Stimulated activated naive CD8-positive, alpha-beta T cell treated with anti-CD3 and anti-CD28 coated beads, Interleukin-15, Interleukin-2, amounts not matched to agents 100 U/mL and 50 U/mL, for 24 hours (primary cell): ENCODE measurements at places on chromosomes 7 and 10.

GRCh38 chr10:76080991-76081390 is 649.6 kb downstream of the LRMDA start:
- no peak for DNase-seq

GRCh38 chr10:19815036-19815730 is 1.0 kb upstream of the PLXDC2 start:
- peak; percentile 7 for DNase-seq

GRCh38 chr10:9149134-9149533 is 1094.6 kb downstream of the GATA3 start:
- no peak for DNase-seq

DNA sequence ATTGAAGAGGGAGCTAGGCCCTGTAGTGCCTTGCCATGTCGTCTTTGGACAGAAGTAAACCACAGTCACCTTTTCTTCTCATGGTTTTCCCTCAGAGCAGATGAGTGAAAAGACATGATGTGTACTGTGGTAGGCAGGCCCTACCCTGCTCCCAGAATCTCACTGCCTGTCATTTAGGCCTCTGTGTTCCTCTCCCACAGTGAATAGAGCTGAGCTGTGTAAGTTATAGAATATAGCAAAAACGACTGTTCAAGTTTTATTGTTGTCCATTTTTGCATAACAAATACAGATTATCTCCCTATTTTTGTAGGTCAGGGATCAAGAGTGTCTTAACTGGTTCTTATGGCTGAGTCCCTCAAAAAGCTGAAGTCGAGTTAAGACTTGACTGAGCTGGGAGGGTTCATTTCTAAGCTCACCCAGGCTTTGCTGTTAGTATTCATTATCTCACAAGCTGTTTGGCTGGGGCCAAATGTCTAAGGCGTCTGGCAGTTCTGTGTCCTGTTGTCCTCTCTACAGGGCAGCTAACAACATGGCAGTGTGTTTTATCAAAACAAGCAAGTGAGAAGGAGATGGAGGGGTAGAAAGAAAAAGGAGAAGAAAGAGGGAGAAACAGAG is 780.9 kb upstream of the POM121L12 start:
- no peak for DNase-seq

DNA sequence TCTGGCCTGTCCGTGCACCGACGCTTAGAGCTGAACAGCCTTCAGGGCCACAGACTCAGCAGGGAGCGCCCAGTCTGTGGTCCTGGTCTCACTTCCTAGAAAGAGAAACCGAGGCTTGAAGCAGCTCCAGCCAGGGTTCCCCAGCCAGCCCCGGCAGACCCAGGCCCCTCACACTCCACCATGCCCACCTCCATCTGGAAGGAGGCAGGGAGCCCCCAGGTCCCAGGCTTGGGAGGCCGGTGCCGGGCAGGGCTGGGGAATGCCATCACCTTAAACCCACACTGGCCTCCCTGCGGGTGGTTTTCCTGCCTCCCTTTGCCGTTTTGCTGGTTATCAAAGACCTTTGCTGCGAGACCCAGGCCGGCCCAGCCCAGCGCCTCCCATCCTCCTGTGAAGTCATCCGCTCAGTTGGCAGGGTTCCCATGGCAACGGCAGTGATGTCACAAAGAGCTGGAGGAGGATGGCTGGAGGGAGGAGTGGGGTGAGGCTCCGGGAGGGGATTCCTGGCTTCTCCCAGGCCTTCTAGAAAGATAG is 24.0 kb downstream of the ELFN1 start:
- DNase-seq, result no peak

DNA sequence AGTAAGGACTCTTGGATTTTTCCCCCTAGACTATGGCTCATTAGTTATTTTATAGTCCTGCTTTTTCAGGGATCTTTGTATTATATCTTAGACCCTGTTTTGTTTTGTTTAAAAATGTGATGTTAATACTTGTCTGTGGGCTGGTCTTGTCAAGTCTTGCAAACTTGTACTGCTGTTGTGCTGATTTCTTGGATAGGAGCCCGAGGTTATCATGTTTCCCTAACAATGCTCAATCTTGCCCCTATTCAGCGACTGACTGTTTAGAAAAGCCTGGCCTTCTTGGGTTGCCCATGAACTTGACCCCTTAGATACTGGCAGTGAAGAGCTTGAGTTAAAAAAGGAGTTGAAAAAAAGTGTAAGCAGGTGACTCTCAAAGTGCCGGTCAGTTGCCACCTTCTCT is 115.7 kb downstream of the KIAA1217 start:
- DNase-seq, result no peak
